Fibroblast of skin of scalp (primary cell): ENCODE measurements at places on chromosomes 7 and 10.

DNA sequence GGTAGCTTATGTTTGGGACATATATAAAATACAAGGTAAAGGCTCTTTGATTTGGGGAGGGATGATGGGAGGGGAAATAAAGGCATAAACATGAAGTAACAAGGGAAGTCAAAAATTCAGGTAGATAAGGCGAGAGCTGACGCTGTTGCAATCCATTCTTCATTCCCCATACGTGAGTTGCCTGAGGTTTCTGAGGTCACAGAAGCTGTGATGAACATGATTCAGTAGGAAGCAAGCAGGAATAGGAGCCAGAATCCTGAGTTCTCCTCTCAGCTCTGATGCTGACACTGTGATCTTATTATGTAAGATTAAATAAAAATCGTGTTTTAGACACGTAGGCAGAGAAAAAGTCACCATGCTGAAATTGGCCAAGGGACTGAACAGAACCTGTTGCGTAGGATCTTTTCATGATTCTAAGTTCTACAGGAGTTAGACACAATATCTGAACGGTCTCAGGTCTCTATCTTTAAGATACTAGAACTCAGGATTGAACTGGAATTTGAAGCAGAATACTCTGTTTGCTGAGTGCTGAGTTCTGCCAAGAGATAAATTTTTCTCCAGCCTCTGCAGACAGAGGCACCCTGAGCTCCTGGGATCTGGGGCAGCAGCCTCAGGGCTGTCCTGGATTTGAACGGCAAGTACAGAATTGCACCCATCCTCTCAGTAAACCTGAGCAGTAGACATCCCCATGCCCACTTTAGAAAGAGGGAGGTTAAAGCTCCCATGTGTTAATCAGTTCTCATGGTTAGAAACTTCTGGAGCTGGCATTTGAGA lies 21.0 kb downstream of the KLF6 start:
- DNase-seq: peak; percentile 32

DNA sequence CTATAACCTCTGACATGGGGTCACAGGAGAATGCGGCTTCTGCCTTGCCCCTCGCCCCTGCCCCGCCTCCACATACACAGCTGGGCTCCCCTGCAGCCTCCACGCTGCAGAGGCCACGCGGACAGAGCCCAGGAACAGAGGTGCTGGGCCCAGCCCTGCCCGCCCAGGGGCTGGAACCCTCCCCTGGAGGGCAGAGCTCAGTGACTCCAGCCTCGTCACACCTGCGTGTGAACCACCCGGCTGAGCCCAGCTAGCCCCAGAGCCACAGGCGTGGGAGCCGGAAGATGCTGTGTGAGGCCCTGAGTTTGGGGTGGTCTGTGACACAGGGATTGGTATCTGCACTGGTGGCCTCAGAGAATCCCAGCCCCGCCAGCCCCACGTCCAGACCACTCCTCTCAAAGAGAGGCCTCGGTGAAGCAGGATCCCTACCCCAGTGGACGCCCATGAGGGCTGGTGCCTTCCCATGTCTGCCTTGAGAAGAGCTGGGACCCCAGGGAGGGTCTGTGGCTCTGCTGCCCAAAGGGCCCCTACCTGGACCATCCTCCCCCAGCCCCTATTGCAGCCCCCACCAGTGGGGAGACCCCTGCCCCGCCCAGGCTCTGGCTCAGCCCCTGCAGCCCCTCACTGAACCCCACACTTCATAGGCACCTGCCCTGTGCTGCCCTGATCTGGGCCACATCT lies 8.1 kb upstream of the ADAP1 start:
- no peak for DNase-seq

DNA sequence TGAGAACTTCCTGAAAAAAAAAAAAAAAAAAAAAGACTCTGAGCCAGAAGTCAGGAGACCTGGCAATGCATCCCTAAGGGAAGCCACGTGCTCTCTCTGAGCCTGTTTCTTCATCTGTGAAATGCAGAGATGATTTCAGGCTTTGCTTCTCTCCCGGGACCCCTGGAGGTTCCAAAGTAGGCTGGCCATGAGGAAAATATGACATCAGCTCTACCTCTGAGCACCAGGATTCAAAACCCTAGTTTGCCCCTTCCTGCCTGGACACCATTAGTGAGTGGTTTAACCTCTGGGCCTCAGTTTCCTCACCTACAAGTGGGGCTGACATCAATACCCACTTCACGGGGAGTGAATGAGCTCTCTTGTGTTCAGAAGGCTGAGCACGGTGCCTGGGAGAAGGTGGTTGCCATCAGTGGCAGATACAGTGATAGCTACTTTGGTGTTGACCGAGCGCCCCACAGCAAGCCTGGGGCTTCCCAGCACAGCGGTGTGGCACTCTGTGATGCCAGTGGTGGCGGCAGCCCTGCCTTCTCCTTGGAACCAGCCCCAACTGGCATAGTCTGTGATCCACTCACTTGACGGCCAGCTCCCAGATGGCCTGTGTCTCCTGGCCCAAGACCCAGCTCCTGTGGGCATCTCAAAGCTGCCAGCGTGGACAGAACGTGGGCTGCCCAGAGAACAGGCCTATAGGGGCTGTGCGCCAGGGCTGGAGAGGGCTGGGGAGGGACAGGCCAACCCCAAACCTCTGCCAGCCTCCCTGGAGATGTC lies 153.1 kb upstream of the UNC5B start:
- no peak for DNase-seq

DNA sequence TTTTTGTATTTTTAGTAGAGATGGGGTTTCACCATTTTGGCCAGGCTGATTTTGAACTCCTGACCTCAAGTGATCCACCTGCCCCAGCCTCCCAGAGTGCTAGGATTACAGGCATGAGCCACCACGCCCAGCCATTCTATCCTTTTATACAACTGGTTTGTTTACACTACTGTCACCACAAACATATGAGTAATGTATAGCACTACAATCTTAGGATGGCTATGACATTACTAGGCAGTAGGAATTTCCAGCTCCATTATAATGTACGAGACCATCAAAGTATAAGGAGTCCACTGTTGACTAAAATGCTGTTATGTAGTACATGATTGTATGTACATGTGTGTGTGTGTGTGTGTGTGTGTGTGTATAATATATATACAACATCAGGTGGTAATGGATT lies 1126.1 kb upstream of the LRRN3 start:
- DNase-seq: no peak

GRCh38 chr7:47325337-47325736 lies 256.6 kb downstream of the TNS3 start:
- DNase-seq: no peak

- DNase-seq: no peak
These were observed 5.4 kb upstream of the TNS3 start for GRCh38 chr7:47587351-47587750.

DNA sequence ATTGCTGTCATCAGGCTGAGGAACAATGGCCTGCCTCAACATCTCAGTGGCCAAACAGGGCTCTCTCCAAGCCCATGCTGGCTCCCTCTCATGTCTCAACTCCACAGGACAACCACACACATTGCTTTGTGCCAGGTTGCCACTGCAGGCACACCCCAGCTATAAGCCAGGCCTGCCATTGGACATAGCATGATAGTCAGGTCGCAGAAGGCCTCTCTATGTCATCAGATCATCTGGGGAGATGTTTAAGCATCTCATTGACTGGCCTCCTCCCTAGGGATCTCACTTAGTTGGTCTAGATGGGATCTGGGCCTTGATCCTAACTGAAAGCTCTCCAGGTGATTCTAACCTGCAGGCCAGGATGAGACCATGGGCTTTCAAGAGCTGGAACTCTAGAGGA lies 257.2 kb downstream of the GRID1 start:
- DNase-seq: no peak

DNA sequence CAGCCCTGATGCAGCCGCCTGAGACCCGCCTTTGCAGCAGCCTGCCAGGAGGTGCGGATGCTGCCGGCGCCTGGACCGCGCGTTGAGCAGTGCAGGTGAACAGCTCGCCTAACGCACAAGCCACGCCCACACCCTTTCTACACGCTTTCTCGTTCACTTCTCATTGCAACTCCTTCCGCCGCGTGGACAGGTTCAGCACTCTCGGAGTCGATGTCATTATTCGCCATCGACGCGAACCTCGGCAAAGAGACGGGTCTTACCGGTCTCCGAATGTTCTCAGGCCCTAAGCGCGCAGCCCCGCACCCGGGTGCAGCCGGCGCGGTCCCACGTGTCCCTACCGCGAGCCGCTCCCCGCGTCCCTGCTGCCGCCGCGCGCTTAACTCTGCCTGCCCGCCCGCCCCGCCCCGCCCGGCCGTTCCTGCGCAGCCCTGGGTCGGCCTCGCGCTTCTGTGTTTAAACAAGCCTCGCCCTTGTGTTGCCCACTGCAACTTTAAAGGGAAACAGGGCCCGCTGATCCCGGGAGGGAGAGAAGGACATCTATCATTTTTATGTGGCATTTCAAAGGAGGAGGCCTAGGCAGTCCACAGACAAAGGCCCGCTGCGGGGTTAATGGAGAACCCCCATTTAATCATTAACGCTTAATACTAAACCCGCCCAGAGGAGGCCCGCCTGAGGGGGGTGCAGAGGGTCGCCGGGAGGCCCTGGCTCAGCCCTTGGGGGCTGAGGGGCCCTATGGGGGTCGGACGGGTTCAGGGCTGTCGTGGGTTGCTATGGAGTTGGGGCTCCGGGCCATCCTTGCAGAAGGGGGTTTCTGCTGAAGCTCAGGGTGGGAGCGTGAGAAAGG lies 128.5 kb downstream of the WDR11 start:
- no peak for DNase-seq

- DNase-seq: no peak
These were observed 285.9 kb upstream of the NEBL start for GRCh38 chr10:21183025-21183424.

- no peak for DNase-seq
These were observed 4.2 kb downstream of the PSAP start for GRCh38 chr10:71846816-71847215.

GRCh38 chr7:130970696-130971095 lies 236.7 kb upstream of the KLF14 start:
- DNase-seq: peak; percentile 27

DNA sequence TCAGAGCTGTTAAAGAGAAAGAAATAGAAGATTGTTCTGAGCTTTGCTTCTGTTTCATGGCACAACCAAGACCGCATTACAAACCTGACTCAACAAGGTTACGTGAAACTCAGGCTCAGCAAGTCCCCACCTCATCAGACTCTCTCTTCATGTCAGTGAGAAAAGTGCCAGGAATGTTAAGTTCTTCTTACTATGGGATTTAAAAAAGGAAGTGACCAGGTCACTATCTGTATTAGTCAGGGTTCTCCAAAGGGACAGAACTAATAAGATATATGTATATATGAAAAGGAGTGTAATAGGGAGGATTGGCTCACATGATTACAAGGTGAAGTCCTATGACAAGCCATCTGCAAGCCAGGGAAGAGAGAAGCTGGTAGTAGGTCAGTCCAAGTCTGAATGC lies 25.4 kb upstream of the PAPSS2 start:
- DNase-seq: no peak

DNA sequence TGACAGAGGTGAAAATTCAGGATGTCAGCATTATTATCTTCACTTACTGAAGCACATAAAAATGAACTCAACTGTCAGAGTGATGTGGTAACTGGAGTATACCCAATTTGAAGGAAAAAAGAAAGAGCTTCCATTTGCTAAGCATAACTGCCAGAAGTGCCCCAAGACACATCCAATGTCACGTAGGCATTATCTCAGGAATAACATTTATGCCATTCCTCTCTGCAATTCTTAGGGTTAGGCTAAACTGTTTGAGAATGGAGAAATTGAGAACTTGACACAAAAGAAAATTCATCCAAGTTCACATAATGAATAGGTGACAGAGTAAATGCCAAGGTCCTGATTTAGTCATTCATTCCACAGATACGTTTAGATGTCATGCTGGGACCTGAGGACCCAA lies 148.6 kb downstream of the GRM3 start:
- no peak for DNase-seq

DNA sequence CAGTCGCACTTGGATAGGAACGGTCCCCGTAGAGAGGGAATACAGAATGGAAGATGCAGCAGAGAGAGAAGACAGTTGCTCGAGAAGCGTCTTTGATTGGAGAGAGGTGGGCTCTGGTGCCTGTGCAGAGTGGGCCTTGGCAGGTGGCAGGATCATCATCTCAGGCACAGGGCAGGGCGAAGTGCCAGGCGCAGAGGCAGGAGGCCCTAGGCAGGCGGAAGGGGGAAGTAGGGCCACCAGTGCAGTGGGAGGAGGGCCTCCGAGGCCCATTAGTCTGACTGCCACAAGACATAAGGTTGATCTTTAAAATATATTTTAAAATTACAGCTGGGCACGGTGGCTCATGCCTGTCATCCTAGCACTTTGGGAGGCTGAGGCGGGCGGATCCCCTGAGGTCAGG lies 10.1 kb downstream of the CARD11 start:
- no peak for DNase-seq

DNA sequence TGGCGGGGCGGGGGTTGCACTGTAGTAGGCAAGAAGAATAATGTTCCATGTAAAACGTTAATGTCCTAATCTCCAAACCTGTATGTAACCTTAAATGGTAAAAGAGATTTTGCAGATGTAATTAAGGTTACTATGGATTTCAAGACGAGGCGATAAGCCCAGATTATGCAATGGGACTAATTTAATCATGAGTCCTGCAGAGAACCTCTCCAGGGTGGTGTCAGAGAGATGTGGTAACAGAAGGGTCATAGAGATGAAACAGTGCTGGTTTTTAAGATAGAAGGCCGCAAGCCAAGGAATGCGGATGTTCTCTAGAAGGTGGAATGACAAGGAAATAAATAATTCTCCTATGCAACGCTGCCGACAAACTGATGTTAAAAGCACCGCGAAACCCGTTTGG lies 57.1 kb downstream of the UBE3C start:
- no peak for DNase-seq

- no peak for DNase-seq
These were observed 108.3 kb downstream of the UPF2 start for GRCh38 chr10:11934262-11934661.

DNA sequence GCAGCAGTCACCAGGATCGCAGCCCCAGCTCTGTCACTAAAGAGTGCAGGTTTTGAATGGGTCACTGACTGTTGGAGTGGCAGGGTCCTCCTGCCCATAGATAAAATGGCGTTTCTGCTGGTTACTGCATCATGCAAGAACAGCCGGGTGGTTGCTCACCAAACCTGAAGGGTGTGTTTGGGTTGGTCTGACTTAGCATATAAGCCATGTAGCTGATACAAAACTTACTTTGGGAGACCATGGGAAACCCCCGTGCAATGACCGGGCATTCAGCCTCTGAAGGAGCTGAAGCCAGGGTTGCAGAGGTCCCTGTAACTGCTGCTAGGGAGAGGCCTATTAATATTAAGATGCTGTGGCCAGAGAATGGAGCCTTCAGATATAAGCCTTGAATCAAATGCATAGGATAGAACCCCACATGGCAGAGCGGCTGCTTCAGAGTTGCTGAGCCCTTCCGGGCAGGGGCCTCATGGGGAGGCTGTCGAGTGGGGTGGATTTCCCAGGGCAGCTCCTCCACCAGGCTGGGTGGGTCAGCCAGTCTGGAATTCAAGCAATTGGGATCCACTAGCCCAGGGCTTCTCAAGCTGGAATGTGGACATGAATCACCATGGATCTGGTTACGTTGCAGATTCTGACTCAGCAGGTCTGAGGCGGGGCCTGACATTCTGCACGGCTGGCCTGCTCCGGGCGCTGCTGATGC lies 70.9 kb upstream of the CTBP2 start:
- peak; percentile 97 for DNase-seq

DNA sequence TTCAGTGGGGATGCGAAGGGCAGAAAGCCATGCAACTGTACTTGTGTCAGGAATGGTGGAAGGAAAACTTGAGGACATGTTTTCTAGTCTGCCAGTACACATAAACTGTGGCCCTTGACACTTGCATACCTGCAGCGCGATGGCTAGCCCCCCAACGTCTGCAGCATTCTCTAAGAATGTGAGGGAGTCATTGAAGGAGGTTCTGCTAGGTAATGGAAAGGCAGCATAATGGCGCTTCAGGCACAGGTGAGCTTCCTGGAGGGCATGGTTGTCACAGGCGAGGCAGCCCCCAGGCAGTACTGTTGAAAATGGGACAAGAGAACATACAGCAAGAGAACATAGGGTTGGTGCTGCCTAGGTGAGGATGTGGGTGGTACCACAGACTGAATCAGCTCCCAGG lies 3.5 kb downstream of the LLCFC1 start:
- no peak for DNase-seq
